GM12864 (cell line): ENCODE measurements at places on chromosomes 6 and 20.

DNA sequence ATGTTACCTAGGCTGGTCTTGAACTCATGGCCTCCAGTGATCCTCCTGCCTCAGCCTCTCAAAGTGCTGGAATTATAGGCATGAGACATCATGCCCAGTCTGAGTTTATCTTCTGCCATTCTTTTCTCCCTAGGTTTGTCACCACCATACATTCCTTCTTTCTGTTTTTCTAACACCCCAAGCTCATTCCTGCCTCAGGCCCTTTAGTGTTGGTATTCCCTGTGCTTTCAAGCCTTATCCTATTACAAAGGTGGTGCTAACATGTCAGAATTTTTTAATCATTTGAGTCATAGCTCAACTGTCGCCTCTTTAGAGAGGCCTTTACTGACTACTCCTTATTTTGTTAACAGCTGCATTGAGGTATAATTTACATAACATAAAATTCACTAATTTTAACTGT, 221.1 kb upstream of the PRSS16 start:
- no peak for DNase-seq

DNA sequence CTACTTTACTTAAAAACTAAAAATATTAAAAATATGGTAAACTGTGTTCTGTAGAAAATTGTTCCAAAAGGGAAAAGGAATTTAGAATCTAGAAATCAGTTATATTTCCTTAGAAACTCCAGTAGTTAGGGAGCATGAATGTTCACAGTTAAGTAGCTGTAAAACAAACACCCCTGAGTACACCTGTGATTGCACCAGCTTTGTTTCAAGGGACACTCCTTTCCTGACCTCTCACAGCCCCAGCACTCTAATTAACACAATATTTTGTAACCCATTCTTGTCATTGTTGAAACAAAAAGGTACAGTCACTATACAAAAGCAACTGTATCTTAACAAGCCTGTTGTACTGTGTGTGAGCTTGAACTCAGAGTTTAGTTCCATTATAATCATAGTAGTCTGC, 72.3 kb downstream of the NCOA7 start:
- no peak for DNase-seq

DNA sequence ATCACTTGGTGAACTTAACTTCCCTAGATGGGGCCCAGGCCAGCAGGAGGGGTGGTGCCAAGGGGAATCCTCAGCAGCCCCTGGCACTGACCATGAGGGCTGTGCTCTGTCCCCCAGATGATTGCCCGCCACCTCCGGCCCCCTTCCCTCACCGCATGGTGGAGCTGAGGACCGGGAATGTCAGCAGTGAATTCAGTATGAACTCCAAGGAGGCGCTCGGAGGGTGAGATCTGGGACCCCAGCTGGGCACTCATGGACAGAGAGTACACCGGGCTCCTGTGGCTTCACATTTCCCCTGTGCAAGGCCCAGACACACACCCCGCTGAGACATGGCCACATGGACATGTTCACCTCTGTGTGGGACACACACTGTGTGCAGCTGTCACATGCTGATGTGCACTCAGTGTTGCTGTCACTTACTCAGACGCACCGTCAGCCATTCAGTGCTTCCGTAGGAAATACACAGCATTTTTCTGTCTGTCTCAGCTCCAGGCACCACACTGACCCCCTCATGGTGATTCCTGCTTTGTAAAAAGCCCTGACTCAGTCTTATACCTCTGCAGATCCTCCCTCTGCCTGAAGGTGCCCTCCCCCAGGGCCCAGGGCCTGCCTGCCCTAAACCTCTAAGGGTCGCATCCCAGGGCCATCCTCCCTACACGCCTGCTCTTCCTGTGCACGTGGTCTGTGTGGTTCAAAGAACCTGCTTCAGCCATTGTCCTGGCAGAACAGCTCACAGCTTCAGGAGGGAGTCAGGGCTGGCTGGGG, 4.4 kb downstream of the MYLK2 start:
- no peak for DNase-seq

- DNase-seq, result no peak
Measured at GRCh38 chr6:145749632-145750031, 14.3 kb upstream of the EPM2A start.

GRCh38 chr6:117156741-117157140, 108.6 kb upstream of the VGLL2 start:
- DNase-seq, result no peak

DNA sequence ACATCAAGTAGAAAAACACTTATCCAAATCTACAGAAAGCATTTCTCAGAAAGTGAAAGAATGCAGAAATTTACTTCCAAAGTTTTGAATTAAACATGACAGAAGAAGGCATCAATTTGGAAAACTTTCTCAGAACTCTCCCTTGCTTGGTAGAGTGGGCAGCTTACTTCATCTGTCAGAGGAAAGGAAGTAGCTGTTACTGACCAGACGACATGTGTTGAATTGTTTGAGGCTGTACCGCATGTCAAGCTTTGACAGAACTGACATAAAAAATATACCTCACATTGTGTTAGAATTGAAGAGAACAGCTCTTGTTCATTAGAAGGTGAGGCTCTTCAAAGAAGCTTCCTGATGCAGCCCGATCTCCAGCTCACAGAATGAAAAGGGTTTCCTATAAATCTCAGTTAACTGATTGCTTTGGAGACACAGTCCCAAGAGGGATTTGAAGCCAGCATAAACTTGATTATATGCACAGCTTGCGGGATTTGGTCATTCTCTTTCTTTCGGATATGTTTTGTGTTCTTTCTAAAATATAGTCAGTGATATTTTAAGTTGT, 190.7 kb downstream of the PLCB1 start:
- no peak for DNase-seq

- no peak for DNase-seq
Measured at GRCh38 chr20:33719277-33719988, 677 bp downstream of the PXMP4 start.

- no peak for DNase-seq
Measured at GRCh38 chr20:19078448-19079373, 133.7 kb upstream of the SLC24A3 start.

DNA sequence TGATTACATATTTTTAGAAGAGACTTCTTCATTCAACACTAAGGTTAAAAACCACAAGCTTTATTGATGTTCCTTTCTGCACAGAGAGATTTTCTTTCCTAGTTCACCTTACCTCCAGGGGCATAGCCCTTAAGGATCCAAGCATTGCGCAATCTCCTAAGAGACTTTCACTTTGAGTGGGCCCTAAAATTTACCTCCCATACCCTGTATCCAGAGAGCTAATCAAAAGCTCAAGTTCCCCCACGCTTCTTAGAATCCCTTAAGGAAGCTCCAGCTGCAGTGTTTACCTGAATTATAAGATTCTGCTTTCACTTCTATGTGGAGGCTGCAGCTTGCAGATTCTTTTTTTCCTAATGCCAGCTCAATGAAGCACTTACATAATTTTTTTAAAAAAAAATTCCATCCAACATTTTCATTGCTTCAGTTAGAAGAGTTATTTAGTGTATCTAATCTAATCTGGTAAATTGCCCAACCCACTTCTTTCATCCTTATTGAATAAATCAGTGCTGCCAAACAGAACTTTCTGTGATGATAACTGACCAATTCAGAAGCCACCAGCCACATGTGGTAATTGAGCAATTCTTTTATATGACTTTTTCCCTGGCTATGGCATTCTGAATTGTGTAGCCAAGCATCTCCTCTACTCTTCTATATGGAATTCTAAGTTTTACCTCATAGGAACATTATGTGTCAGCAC, 24.6 kb upstream of the SPTLC3 start:
- no peak for DNase-seq

DNA sequence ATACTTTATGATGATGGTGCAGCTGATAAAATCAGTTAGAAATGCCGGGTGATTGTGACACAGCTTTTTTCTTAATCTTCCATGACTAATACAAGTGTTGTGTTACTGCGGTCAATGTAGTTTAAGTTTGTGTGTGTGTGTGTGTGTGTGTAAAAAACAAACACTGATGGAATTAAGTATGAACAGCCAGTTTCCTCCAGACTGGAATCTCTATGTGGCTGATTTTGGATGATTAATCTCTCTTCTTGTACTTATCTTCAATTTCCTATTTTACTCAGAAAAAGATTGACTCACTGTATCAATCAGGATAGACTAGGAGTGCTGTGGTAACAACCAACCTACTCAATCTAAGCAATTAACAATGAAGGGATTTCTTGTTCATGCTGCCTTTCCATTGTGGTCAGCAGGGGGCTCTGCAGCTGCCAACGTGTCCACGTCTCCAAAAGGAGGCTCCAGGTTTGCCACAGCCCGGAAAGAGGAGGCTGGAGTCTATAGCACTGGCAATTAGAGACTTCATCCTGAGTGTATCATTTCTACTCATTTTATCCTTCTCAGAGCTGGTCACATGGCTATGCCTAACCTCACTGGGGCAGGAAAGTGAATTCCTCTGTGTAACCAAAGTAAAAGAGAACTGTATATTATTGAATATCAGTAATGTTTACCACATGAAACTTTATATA, 107.7 kb downstream of the CD109 start:
- DNase-seq, result no peak

DNA sequence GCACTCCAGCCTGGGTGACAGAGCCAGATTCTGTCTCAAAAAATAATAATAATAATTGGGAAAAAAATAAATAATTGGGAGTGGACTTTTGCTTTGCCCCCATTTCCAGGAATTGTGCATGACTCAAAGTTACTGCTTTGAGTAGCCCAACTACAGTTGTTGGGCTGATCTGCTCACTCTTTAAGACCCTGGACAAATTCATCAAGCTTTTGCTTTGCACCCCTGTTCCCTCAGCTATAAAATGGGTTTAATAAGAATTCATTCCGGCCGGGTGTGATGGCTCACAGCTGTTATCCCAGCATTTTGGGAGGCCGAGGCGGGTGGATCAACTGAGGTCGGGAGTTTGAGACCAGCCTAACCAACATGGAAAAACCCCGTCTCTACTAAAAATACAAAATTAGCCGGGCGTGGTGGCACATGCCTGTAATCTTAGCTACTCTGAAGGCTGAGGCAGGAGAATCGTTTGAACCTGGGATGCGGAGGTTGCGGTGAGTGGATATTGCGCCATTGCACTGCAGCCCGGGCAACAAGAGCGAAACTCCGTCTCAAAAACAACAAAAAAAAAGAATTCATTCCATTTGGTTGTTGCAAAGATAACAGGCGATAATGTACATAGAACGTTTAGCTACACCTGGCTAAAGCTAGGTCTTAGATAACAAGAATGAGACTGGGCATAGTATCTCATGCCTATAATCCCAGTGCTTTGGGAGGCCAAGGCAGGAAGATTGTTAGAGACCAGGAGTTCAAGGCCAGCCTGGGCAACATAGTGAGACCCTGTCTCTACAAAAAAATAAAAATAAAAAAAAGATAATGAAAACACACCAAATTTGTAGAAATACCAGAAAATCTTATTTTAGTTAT, 87.9 kb upstream of the ZNF217 start:
- no peak for DNase-seq

GRCh38 chr20:40778894-40779496, 90.0 kb upstream of the MAFB start:
- peak; percentile 12 for DNase-seq

- DNase-seq, result no peak
Measured at GRCh38 chr6:87791029-87791428, 89.0 kb upstream of the AKIRIN2 start.

- no peak for DNase-seq
Measured at GRCh38 chr20:24331939-24332338, 137.5 kb upstream of the SYNDIG1 start.

GRCh38 chr6:19327241-19327640, 509.9 kb upstream of the ID4 start:
- DNase-seq, result no peak

DNA sequence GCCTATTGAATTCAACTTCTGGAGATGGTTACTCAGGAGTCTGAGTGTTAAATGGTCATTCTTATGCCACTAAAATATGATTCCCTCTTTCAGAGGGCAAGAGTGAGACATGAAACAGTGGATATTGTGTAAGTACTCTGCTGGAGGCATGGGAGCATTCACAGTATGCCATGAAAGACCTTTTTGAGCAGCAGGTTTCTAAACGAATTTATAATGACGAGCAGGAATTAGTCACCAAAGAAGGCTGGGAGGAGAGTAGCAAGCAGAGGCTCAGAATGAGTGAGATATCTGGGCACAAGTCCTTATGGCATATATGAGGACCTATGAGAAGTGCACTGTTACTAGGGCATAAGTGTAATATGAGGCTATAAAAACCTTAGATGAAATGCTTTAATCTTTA, 10.9 kb upstream of the MYB start:
- DNase-seq, result no peak

- DNase-seq, result no peak
Measured at GRCh38 chr20:36260316-36260715, 24.0 kb downstream of the AAR2 start.

DNA sequence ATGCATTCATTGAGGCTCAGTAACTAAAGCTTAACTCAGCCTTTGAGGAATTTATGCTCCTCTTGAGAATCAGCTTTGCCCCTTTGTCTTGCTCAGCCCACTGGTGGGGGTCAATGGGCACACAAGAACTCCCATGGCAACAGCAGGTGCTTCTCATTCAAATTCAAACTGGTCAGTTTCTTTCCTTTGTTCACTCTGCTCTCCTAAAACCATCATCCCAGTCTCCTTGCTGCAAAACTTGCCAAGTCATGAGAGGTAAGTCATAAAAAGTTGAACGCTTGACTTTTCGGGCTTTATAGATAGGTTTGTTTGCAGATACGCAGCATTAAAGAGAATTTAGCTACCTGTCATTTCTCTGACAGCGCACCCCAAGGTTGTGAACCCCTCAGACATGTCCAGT, 146.8 kb downstream of the TFAP2A start:
- DNase-seq, result no peak

DNA sequence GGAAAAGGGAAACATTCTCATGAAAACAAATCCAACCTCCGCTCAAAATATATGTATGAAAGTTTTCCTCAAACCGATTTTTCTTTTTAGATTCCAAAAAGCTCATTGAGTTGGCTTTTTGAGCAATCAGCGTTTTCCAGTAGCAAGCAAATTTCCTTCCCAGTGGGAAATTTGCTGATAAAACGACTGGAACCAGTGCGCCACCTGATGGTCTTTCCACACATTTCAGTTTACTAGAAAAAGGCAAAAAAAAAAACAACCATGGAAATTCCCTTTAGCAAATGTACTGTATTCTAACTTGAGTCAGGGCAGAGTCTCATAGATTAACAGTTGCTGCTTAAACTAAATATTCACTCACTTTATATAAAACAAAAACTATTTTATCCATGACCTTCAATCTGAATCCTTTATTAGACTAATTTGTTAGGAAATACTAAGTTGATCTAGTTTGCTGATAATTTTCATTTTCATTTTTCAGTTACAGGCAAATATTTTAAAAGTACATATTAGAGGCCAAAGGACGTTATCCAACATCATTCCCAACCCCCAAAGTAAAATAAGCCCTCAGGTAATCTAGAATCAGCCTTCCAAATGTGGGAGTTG, 271.5 kb downstream of the FOXA2 start:
- DNase-seq, result no peak

- DNase-seq, result no peak
Measured at GRCh38 chr6:31438222-31438621, 34.8 kb downstream of the MICA start.
